ENCODE measurements at places on chromosomes 7 and 10.

DNA sequence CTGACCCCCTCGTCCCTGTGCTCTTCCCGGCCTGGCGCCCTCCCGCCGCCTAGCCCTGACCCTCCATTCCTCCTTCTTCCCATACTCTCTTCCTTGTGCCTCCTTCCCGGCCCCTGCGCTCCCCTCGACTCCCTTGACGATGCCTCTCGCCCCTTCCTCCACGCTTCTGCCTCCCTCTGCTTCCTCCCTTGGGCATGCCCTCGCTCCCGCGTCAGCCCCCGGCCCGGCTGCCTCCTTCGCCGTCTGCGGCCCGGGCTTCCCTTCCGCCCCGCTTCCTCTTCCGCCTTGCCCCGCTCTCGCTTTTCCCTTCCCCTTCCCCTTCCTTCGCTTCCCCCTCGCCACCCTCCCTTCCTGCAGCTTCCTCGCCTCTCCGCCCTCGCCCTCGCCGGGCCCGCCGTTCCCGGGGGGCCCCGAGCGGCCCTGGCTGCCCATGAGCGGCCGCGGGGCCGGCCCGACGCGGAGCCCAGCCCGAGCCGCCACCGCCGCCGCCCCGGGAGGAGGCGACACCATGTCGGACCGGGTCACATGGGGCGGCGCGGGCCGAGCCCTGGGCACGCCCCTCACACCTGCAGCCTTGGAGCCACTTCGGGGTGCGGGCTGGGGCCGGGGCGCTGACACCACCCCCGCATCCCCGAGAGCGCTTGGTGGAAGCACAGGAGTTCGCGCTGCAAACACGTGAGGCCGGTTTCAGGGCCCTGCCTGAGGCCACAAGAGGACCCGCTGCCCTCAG is at the start of gene FBXW4:
Gene FBXW4 (minus strand): TSS at position 497 of the 730 bp plus-strand sequence. CDS start 65 bp downstream, at position 432.
- DNase-seq = no peak

DNA sequence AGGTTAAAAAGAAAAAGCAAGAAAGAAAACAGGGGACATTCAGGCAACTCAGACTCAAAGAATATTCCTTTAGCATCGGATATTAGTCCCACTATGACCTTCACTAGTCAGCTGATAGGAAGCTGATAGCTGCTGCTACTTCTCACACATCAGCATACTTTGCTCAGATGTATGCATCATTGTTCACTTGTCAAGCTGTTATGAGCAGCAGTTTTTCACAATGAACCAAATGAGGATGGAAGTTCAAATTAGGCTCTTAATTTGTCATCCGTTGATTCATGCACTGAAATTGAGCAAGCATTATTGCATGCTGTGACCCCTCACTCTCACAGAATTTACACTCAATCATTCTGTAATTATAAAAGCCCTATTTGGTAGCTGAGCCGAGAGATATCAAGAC is 257.7 kb downstream of the SNX13 start:
- DNase-seq = no peak

GRCh38 chr7:22193450-22193983 is 163.4 kb downstream of the RAPGEF5 start:
- no peak for DNase-seq

- no peak for DNase-seq
Observed at GRCh38 chr7:115009736-115010440, 88.0 kb downstream of the MDFIC start.

DNA sequence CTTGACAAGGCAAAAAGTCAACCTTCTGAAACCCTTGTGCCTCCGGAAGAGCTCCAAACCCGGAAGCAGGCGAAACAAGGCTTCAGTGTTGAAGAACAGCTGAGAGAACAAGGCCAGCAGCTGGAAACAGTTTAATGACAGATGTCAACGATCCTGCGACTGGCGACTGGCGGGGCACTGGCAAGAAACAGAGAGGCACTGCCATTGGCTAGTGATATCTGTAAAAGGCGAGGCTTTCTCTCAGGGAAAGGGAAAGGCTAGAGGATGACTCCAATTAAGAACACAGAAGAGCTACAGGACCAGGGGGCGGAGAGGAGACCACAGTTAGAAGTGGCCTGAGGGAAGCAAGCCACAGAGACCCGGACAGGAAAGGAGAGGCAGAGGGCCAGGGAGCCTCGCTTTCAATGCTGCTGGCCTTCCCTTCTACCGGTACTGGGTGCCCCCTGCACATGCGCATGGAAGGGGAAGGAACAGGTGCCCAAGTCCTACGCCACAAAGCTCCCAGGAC is 19.4 kb downstream of the ITGB1 start:
- DNase-seq = no peak

DNA sequence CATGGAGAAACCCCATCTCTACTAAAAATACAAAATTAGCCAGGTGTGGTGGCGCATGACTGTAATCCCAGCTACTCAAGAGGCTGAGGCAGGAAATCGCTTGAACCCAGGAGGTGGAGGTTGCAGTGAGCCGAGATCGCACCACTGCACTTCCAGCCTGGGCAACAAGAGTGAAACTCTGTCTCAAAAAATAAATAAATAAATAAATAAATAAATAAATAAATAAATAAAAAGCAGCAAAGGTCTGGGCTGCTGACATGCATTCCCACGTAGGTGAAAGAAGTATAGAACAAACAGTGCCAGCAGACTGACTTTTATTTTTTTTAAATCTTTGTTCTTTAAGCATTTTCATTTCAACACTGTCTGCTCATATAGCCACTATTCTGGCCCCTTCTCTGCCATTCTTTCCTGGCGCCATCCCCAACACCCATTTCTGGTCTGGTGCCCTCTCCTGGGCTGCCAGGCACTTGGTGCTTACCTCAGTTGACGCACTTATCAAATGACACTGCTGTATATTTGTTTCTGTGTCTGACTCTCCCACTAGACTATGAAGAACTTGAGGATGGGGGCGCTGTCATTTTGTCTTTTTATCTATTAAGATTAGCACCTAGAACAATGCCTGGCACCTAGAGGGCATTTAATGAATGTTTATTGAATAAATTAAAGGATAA is 15.6 kb downstream of the FAM107B start:
- no peak for DNase-seq

DNA sequence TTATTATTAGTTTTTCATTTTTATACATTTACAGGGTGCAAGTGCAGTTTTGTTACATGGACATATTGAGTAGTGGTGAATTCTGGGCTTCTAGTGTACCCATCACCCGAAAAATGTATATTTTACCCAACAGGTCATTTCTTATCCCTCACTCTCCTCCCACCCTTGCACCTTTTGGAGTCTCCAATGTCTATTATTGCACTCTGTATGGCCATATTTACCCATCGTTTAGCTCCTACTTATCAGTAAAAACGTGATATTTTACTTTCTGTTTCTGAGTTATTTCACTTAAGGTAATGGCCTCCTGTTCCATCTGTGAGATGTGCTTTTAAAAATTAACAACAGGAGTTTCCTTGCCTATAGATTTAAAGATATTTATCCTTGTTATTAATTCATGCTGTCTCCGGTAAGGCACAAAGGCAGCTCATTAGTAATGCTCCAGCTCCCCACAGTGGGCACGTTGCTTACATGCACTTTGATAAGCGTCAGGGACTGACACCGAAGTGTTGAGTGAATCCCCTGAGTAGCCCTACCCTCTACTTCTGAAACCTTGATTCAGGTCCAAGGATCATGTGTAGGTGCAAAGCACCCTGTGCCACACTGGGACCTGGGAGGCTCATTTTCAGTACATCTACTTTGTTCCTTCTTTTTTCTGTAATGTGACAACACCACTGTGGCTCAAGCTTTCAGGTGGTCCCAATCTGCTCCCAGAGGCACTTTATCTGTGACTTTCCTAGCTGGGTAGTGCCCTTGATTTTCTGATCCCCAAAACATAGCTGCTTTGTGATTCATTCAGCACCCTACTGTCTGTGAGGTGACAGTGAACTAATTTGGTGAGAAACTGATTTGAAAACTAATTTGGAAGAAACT is 27.3 kb downstream of the HYAL4 start:
- no peak for DNase-seq

- no peak for DNase-seq
Observed at GRCh38 chr7:49324707-49325106, 400.4 kb downstream of the CDC14C start.

Data from SIG-M5 (cell line).